ENCODE measurements at places on chromosomes 5 and 9.

DNA sequence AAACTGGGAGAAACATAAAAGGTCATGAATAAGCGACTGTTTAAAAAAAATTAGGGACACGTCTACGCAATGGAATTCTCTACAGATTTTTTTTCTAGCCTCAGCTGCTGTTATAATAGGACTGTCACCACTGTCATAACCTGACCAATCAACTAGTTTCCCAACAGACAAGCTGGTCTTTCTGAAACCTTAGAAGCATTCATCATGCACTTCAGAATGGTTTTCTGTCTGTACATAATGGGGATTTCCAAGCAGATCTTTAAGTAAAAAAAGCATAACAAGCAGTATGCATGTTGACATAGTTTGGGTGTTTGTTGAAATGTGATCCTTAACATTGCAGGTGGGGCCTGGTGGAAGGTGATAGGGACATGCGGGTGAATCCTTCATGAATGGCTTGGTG is 58.3 kb upstream of the SEMA6A start:
- no peak for DNase-seq

- DNase-seq: no peak
Observed at GRCh38 chr9:95506678-95507463, 9.9 kb downstream of the PTCH1 start.

DNA sequence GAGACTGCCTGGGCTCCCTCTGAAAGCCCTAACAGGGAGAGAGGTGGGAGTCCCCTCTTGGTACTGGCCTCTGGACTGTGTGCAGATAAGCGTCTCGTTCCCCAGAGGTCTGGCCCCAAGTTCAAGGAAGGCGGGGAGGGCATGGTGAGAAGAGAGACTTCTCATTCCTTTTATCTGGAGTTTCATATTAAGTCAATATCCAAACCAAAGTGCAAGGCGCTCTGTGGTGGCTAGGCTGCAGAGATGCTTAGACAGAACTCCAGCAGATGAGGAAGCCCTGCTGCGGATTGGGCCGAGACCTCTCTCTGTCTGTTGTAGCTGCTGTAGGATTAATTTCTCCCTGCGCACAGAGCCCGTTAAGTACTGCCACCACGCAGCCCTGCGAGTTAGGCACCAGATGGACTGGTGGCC is 16.0 kb downstream of the MVB12B start:
- no peak for DNase-seq

GRCh38 chr9:93133681-93134014 is 403 bp downstream of the NINJ1 start:
- DNase-seq: peak; percentile 60

DNA sequence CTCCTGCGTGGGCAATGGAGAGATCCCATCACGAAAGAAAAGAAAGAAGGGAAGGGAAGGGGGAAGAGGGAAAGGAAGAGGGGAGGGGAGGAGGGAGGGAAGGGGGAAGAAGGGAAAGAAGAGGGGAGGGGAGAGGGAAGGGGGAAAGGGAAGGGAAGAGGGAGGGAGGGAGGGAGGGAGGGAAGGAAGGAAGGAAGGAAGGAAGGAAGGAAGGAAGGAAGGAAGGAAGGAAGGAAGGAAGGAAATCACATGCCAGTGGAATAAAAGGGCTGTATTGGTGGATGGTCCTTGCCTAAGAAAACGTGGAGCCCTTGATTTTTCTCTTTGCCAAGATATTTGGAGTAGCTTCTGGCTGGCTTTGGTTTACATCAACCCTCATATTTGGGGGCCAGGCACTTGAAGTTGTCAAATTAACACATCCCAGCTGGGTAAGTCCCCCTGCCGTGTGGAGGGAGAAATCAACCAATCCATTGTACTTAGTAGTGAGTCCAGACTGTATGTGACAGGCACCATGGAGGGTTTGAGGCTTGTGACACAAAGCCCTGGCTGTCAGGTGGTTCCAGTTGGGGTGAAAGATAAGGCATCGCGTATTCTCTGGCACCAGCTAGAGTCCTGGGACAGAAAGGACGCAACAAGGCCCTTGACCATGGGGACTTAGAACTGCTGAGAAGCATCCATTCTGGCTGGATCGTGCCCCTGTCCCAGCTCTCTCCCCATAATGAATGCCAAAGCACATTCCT is 23.7 kb downstream of the IDNK start:
- DNase-seq: no peak

DNA sequence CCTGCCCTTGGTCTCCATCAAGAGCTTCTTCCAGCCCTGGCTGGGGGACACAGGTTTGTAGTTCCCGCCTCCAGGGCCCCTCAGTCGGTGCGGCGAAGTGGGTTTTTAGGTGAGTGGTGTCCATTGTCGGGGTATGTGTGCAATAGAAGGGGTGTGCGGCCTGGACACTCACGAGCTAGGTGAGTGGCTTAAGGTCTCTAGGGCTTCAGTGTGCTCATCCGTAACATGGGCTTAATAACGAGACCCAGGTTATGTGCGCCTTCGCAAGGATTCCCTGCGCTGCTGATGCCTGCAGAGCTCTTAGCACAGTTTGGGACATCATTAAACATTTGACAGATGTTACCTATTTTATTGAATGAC is 656 bp downstream of the CEP78 start:
- peak; percentile 19 for DNase-seq

GRCh38 chr5:169909945-169910344 is 70.3 kb downstream of the INSYN2B start:
- DNase-seq: no peak

DNA sequence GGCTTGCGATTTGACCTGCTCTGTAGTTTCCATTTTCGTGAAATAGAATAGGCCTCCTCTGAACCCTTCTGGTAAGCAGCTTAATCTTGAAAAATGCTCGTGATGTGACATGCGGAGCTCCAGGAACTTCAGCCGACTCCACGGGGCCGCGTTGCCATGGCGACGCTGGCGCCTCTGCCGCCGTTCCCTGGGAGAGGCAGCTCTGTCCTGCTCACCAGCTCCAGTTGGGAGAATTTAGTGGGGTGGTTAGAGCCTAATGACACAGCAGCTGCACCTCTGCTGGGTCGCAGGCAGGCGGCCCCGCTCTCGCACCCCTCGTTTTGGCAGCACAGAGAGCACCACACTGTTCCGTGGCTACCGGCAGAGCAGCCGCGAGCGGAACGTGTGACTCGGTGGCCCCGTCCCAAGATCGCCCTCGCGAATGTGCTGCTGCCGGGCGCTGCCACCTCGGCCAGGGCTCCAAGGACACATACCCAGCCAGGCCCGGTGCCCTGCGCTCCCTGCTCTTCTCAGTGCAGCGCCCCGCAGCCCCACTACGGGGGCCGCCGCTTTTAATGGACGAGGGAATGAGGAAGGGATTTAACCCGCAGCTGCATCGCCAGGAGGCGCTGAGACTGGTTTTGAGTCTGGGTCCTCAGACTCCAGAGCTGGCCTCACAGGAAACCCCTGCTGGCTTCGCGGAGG is 131.2 kb upstream of the LMX1B start:
- DNase-seq: no peak

DNA sequence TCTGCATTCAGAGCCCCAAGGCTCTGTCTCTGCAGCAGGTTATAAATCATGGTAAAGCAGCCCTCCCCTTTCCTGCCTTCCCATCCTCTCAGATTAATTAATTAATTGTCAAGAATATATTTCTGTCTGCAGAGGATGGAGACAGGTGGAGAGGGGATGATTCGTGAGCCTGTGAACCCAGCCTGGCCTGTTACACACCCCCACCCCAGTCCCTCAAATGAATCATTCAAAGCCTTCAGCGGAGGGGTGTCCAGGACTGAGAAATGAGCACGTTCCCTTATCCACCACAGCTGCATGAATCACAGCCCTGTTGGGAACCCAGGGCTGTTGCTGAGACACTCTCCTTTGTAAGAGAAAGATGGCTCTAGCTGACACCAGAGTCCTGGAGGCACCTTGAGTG is 56.0 kb downstream of the NIPAL4 start:
- DNase-seq: no peak

- no peak for DNase-seq
Observed at GRCh38 chr5:43854697-43855292, 251.8 kb downstream of the NNT start.

GRCh38 chr9:78490231-78490630 is 193.3 kb downstream of the PSAT1 start:
- DNase-seq: no peak

DNA sequence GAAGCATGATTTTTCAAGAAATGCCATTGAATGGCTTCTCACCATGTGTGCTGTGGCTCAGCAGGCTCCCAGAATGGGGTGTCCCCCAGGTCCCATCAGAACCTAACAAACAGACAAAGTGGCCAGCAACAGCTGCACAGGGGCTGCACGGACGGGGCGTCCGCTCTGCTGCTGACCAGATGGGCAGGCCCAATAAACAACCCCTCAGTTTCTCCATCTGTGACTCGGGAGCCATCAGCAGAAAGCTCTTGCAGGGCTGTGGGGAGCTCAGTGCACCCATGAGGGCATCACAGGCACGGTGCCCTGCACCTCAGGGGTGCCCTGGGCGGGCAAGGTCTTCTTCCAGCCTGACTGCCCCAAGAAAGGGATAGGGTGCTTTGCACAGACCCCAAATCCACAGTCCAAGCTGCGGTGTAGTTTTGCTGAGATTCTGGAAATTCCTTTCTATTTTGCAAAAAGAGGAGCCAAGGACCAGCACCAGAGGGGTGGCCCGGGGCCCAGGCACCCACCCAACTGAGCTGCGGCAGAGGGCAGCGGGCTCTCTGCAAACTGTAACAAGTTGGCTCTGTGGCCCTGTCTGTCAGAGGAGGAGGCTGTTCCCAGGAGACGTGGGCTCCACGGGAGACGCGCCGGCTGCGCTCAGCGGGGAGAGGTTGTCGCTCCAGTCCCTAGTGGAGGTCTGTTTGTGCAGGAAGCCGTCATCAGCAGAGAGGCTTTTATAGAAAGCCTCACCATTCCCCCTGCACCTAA is 138.7 kb upstream of the PPP1R26 start:
- no peak for DNase-seq

GRCh38 chr5:154923441-154924430 is 14.3 kb downstream of the GEMIN5 start:
- DNase-seq: no peak

GRCh38 chr9:121682201-121682600 is 30.8 kb downstream of the DAB2IP start:
- no peak for DNase-seq

DNA sequence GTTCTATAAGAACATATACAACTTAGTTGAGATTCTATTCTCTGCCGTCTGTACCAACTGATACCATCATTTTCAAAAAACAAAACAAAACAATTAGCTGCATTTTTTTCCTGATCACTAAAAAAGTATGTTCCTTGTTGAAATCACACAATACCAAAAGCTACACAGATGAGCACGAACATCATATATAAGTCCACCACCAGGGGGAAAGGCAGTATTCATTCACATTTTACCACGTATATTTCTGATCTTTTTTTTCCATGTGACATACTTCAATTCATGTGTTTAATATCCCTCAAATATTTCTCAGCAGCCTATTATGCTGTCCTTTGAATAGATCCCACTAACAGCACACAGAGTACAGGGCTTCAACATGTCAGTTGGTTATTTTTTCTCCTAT is 40.6 kb downstream of the IRX2 start:
- no peak for DNase-seq

- no peak for DNase-seq
Observed at GRCh38 chr5:93336330-93337110, 244.5 kb downstream of the NR2F1-AS1 start.

- DNase-seq: no peak
Observed at GRCh38 chr9:126719618-126720031, 85.2 kb upstream of the ZBTB43 start.

- DNase-seq: no peak
Observed at GRCh38 chr9:97617939-97618416, 15.2 kb downstream of the TSTD2 start.

DNA sequence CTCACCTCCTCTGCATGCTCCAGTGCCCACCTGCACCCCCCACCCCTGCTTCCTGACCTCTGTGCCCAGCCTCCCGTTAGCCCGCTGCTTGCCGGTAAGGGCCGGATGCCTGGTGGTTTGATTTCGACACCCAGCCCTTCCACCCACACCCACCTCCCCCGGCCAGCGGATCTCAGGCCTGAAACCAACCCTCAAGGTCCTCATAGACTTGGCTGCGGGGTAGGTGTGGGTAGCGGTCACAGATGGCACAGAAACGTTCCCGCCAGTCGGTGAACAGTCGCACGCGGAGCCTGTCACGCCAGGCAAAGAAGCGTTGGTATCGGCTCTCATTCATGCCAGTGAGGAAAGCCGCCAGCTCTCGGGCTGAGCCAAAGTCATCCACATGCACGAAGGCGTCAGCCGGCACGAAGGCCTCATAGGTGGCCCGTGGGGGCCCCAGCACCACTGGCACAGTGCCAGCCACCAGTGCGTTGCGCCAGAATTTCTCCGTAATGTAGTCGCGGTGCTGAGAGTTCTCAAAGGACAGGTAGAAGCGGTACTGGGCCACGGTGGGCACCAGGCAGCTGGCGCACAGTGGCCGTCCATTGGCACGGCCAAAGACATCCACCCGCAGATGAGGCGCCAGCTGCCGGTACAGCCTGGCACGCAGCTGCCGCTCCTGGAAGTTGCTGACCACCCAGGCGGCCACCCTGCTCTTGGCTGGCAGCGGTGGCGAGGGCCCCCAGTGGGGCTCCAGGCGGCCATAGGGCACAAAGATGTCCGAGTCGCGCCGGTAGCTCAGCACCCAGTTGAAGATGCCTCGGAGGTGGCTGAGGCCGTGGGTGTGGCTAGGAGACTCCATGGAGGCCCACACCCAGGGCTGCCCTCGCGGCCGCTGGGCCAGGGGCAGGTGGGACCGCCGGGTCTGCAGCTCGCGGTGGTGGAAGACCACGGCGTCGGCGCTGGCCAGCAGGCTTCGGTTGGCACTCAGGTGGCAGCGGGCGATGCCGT is 1.1 kb downstream of the FUT7 start:
- no peak for DNase-seq

- DNase-seq: no peak
Observed at GRCh38 chr5:35908814-35909213, 29.6 kb downstream of the CAPSL start.

- no peak for DNase-seq
Observed at GRCh38 chr5:37921452-37921851, 81.6 kb upstream of the GDNF start.

DNA sequence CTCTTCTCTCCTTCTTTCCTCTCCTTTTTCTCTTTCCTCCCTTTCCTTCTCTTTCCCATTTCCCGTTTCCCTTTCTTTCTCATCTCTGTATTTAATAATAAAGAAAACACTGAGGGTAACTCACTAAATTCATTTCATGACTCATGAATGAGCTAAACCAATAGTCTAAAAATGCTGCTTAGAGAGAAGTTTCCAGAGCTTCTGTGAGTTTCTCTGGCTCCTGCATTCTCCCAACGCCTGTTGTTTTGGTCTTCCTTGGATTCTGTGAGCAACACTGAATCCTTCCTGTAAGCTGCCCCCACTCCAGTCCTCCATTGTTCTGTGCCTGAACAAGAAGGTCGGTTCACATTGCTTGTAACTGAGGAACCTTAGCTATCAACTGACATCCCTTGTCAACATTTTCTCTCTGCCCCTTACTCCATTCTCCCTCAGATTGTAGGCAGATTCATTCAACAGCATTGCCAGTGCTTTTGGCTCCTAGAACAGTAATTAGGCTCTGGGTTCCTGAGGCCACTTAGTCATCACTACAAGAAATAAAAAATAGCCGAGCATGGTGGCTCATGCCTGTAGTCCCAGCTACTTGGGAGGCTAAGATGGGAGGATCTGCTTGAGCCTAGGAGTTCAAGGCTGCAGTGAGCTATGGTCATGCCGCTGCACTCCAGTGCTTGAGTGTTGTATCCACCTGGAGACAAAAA is 237.7 kb upstream of the KLF4 start:
- no peak for DNase-seq

- DNase-seq: no peak
Observed at GRCh38 chr9:115032296-115032695, 85.7 kb downstream of the TNC start.

All from HEK293T (cell line).